ENCODE measurements at places on chromosomes 5 and 9.

DNA sequence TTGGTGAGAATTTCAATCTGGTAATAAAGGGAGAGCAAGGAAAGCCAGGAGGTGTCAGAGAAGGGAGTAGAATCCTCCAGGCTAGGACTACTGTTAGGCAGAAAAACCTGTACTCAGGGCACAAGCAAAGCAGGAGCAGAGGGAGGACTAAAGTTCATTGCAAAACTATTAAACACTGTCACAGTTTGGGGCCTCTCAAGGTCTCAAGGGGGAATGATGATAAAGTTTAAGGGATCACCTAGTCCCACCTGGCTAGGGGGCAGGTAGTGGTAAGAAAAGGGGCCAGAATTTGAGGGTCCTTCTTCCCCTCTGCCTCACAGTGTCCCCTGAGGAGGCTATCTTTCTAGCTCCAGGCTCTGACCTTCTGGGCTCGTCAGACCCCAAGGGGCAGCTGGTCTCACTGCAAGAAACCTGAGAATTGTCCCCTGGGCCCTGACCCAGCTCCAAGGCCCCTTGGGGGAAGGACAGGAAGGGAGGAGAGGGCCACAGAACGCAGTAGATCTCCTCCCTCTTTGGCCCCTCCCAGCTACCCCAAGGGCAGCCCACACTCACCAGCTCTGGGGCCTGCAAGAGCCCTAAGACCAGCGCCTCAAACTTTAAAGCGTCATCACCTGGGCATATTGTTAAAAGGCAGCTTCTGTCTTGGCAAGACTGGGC lies 974 bp downstream of the CCDC69 start:
- peak; percentile 31 for DNase-seq

GRCh38 chr9:94799578-94800264 lies 73.2 kb downstream of the AOPEP start:
- no peak for DNase-seq

DNA sequence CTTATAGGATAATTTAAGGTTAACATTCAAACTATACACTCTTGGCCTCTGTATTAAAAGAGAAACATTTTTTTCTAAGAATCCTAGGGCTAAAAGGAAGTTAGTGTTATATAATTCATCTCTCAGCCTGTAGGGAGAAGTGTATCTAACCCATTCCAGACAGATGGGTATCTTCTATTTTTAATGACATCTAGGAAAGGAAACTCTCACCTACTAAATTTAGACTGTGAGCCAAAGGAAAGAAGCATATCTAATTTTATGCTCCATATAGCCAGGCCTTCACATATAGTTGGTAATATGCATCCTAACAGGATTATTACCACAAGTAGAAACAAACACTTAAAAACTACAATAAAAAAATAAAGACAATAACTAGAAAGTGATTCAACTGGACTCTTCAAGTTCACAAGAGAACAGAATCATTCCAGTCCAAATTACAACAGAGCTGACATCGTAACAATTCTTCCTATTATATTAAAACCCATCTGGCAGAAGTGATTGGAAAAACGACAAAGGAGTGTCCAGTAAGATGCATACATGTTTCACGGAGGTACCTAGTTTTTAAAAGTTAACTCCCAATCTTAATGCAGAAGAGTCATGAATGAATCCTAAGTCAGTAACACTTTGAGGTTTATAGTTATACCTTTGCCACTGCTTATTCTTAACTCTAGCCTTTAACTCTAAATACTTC lies 39.4 kb downstream of the SCAI start:
- DNase-seq: no peak

GRCh38 chr5:125408448-125409233 lies 662.2 kb upstream of the ZNF608 start:
- no peak for DNase-seq

GRCh38 chr9:38278457-38278856 lies 114.0 kb upstream of the ALDH1B1 start:
- DNase-seq: no peak

DNA sequence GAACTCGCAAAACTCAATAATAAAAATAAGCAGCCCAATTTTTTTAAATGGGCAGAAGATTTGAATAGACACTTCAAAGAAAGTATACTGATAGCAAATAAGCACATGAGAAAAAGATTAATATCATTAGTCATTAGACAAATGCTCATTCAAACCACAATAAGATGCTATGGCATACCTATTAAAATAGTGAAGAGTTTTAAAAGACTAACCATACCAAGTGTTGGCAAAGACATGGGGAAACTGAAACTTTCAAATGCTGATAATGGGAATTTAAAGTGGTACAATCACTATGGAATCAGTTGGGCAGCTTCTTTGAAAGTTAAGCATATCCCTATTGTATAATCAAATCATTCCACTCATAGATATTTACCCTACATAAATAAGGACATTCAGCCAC lies 26.6 kb upstream of the ORM1 start:
- DNase-seq: no peak

- no peak for DNase-seq
Observed at GRCh38 chr5:31410089-31410488, 121.8 kb downstream of the DROSHA start.

GRCh38 chr5:167720259-167720658 lies 571.2 kb upstream of the WWC1 start:
- no peak for DNase-seq

DNA sequence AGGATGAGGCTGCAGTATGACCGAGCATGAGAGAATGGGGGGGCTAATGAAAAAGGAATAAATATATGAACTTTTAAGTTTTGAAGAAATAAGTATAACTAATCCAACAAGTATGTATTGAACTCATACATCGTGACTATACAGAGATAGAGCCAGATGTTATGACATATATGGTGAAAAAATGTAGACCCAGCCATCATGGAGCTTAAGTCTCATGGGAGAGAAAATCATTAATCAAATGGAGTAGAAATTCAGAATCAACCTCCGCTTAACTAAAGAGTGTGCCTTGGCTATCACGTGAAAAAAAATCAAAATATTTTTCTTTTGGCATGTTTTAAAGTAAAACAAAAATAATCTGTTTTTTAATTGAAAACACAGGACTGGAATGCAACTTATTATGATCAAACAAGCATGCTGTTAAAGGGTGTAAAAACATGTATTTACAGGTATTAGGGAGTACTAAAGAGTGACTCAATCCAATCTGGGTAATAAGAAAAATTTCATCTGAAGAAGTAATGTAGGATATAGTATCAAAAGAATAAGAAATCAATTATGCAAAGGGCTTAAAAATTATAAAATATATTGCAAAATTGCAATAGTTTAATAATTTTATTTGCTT lies 868.5 kb upstream of the NUDT12 start:
- no peak for DNase-seq

GRCh38 chr5:153080940-153081339 lies 409.5 kb upstream of the GRIA1 start:
- no peak for DNase-seq

GRCh38 chr5:172479034-172479783 lies 24.9 kb upstream of the SH3PXD2B start:
- peak; percentile 36 for DNase-seq

- no peak for DNase-seq
Observed at GRCh38 chr5:60494144-60494543, 205.8 kb downstream of the DEPDC1B start.

- DNase-seq: no peak
Observed at GRCh38 chr9:124264823-124265233, 7.1 kb downstream of the NEK6 start.

DNA sequence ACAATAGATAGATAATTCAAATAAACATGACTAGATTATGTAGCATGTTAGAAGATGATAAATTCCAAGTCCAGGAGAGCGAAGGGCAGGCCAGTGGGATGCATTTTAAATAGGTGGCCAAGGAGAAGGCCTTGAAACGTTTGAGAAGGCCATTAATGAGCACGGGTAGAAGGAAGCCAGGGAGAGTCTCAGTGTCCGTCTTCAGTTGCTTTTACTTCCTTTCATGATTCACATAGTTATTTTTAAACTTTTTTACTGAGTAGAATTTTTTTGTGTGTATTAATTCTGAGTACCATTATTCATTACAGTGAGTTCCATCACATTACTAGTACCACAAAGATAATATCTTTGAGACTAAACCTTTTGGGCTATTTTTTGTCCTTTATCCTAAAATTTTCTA lies 259.2 kb downstream of the ARRDC3 start:
- no peak for DNase-seq

- DNase-seq: no peak
Observed at GRCh38 chr5:177194268-177194667, 60.7 kb downstream of the NSD1 start.

GRCh38 chr5:17021602-17021932 lies 85.5 kb upstream of the MYO10 start:
- no peak for DNase-seq

DNA sequence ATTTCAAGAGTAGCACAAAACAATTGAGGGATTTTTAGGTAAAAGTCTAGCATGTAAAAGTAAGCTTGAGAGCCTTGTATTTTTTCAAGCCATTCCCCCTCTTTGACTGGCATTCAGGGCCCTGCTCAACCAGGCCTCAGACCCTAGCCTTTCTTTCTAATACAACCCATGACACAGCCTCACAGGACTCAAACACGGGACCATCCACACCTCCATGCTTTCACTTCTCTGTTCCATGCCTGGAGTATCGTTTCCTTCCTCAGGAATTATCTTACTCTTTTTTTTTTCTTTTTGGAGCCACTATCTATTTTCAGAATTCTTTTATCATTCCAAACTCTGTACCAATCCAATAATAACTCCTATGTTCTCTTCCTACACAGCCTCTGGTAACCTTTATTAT lies 560.2 kb upstream of the CLINT1 start:
- DNase-seq: no peak

DNA sequence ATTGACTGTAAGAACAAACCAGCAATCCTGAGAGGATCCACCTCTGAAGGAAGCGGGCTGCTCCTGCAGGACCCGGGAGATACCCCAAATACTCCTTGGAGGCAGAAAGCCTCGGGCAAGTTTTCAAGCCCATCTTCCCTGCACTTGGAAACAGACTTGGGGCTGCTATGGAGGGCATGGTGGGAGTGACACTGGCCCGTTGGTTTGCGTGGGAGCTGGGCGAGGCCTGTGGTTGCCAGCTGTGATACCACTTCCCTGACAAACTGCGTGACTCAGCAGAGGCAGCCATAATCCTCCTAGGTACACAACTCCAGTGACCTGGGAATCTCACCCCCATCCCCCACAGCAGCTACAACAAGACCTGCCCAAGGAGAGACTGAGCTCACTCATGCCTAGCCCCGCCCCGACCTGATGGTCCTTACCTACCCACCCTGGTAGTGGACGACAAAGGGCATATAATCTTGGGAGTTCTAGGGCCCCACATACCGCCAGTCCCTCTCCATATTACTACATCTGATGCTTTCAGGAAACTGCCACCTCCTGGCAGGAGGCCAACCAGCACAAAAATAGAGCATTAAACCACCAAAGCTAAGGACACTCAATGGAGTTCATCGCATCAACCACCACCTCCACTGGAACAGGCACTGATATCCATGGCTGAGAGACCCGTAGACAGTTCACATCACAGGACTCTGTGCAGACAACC lies 38.1 kb upstream of the VLDLR start:
- DNase-seq: no peak

GRCh38 chr9:113581865-113582697 lies 118.6 kb downstream of the RGS3 start:
- peak; percentile 51 for DNase-seq

Data from stimulated activated CD8-positive, alpha-beta memory T cell treated with anti-CD3 and anti-CD28 coated beads, Interleukin-4, amount 100 ng/mL, for 24 hours (primary cell).